ENCODE measurements at places on chromosomes 4 and X.

DNA sequence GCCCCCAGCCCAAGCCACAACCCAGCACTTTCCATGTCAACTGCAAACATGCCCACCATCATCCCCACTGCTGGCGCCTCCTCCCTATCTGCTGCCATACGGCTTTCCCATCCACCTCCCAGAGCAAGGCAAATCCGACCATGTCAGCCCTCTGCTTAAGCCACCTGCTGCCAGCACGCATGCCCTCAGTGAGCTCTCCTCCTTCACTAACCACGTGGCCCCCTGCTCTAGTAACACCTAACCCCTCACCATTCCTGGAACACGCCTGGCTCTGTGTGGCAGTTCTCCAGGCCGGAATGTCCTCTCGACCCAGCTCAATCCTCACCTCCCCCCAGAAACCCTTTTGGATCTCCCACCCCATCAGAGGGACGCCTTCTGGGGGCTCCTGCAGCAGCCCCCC is 17.4 kb downstream of the BCAP31 start:
- H3K4me1 ChIP-seq: 0 out of 2 replicates have a peak, but pooled peaks cover 3% of the 10 kb centered on the region
- peaks cover 12% of the 10 kb centered on the region for H3K36me3 ChIP-seq
- no peak for DNase-seq
- H3K27me3 ChIP-seq: no peaks in the 10 kb centered on the region
- no peak overlapping the region for H3K27ac ChIP-seq

DNA sequence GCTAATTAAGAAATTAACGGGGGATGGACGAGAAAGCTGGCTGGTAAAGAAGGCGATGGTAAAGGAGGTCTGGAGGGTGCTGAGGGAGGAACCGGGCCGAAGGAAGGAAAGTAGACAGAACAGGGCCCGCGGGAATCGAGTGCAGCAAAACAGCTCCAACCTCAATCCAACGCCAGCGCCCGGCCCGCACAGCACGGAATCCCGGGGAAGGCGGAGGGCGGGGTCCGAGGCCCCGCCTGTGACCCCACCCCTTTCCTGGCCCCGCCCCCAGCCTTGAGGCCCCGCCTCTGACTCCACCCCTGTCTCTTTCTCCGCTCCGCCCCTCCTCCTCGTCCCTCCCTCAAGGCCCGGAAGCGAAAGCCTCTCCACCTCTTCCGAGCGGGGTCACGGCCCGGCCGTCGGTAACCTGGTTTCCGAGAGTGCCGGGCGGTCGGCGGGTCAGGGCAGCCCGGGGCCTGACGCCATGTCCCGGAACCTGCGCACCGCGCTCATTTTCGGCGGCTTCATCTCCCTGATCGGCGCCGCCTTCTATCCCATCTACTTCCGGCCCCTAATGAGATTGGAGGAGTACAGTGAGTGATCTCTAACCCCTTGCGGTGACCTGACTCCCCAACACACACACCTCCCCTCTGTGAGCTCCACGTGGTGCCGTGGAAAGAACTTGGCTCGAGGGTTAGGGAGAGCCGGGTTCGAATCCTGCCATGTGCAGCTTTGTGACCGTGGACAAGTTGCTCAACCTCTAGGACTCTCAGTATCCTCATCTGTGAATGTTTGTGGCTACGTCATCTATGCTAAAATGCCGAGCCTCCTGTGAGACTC is at the start of gene SMIM20:
TSS of gene SMIM20 (plus strand) at position 370 of the 819 bp plus-strand sequence. CDS start at position 464, 94 bp downstream.
- H3K27me3 ChIP-seq: peaks cover 31% of the 10 kb centered on the region
- DNase-seq: peak; percentile 84
- no peaks in the 10 kb centered on the region for H3K36me3 ChIP-seq
- peak within 1 kb of the TSS; percentile 99 for H3K27ac ChIP-seq

GRCh38 chrX:76428243-76429130 is 977 bp downstream of the MAGEE1 start:
- H3K4me1 ChIP-seq: peaks cover 7% of the 10 kb centered on the region
- H3K27ac ChIP-seq: no peak overlapping the region
- no peaks in the 10 kb centered on the region for H3K27me3 ChIP-seq
- no peaks in the 10 kb centered on the region for H3K36me3 ChIP-seq
- H3K4me3 ChIP-seq: peak overlapping the region; percentile 79
- DNase-seq: peak; percentile 16

DNA sequence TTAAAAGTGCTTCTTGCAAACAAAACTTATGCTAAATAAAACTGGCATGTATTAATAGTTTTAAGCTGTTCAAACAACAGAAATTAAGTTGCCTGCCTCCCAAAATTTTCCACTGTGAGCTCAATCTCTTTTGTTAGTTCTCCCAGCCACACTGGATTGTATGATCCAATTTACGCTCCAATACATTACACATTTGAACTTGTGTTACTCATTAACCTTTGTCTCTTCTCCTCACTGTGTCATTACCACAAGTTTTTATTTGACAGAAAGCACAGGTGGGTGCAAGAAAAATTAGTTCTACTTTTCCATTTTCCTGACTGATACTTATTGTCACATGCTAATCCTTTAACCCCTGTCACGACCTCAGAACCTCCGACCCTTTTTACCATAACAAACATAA is 55.5 kb downstream of the SHISA3 start:
- DNase-seq: no peak
- no peaks in the 10 kb centered on the region for H3K27me3 ChIP-seq
- H3K36me3 ChIP-seq: peaks cover 5% of the 10 kb centered on the region
